Right kidney (tissue), 9 donors: ENCODE measurements at places on chromosomes 2 and 18.

- no peak for DNase-seq
These were observed 111.6 kb downstream of the FAM168B start for GRCh38 chr2:130981667-130982066.

DNA sequence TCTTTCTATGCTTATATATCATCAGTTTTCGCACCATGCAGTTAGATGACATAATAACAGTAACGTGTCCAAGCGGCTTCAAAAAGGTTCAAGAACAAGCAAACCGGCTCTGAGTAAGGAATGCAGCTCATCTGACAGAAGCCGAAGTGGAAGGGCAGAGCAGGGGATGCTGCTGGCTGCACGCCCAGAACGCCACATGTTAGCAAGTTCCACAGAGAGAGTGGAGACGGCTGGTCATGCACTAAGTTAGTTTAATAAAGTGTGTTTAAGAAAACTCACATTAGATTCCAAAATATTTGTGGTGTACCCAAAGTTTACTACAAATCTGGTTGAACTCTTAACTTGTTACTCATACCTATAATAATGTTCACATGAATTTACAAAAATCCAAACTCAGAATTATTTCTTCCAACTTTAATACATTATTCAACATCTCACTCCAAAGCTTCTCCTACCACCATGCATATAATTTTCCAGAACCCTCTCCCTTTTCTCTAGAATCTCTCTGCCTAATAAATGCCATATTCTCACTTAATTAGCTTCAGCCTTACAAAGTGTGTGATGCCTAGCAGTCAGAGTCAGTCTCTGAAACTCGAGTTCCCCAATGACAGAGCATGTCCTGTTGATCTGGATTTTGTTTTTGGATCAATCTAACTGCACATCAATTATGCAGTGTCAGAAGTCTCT, 170.0 kb downstream of the DNAH7 start:
- peak; percentile 12 for DNase-seq

DNA sequence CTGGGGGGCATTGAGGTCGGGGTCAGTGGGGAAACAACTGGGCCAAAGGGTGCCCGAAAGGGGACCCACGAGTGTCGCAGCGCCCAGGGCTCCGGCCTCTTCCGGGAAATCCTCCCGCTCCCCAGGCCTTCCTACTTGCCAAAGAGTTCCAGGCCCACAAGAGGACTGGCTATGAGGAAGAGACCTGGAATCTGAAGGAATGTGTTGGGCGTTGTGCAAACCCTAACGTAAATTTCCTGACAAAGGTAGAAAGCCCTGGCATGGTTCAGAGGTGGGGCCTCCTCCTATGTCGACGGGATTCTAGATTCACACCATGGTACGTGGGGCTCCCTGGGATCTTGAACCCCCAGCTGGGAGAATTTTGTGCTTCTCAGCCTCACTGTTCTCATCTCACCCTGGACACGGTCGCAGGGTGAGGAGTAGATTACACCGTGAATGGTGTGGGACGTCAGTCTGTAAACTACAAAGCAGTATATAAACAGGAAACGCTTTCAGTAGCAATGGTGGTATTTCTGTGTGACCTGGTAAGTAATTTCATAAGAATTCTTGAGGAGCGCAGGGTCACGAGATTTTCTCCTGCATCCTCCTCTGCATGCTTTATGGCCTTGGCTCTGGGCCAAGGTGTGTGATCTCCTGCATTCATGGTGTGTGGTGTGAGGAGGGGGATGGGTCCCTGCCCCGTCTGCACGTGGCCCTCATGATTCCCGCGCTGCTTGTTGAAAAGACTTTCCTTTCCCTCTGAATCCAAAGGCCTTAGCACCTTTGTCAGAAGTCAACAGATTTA, 868 bp downstream of the HSBP1L1 start:
- peak; percentile 59 for DNase-seq

- DNase-seq = no peak
These were observed 63.6 kb downstream of the TNP1 start for GRCh38 chr2:216796115-216796840.

DNA sequence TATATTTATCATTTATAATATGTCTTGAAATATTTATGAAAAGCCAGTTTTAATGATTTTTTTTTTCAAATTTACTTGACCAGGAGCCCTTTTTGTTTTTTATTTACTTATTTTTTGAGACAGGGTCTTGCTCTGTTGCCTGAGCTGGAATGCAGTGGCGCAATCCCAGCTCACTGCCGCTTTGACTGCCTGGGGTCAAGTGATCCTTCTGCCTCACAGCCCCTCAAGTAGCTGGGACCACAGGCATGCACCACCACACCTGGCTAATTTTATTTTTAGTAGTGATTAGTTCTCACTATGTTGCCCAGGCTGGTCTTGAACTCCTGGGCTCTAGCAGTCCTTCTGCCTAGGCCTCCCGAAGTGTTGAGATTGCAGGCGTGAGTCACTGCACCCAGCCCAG, 5.7 kb downstream of the EPB41L5 start:
- no peak for DNase-seq

DNA sequence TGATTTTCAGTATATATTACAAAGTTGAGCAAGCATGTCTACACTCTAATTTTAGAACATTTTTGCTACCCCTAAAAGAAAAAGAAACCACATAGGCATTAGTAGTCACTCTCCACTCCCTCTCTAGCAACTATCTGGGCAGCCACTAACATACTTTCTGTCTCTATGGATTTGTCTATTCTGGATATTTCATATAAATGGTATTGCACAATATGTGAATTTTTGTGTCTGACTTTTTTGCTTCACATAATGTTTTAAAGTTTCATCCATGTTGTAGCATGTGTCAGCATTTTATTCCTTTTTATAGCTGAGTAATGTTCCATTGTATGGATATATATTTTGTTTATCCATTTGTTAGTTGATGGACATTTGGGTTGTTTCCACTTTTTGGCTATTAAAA, 232.5 kb upstream of the CTAGE1 start:
- no peak for DNase-seq

DNA sequence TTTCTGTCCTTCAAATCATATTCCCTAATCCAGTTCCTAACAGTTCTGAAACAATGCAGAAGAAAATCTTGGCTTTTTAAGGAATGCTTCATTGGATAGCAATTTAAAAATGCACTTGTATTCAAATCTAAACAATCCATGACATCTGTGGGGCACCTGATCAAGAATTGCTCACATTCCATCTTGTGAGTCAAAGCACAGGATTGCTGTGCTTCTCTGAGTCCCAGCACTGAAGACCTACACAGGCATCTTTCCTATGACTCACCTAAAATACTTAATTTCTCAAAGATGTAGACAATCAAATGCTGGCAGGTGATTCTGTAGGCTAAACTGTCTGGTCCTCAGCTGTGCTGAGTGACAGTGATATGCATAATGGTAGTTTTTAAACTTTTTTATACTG, 10.1 kb upstream of the ATP8B1 start:
- DNase-seq = no peak

DNA sequence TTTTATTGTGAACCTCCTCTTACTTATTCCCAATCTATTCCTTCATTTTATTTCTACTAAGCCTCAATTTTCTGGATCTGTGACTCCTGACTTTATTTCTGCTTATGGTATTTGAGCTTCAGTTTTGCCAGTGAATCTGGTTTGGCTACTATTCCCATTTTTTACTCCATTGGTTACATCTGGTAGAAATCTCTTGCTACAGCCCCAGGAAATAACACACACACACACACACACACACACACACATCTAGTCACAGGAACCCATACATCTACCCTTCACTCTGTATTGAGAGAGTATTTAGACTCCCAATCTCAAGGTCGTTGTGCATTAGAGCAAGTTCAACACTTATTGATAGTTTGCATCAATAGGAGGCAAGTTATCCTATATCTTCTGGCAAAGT, 37.0 kb upstream of the GALNT5 start:
- DNase-seq = no peak

- DNase-seq = no peak
These were observed 59.0 kb upstream of the TMEFF2 start for GRCh38 chr2:192253692-192254091.

DNA sequence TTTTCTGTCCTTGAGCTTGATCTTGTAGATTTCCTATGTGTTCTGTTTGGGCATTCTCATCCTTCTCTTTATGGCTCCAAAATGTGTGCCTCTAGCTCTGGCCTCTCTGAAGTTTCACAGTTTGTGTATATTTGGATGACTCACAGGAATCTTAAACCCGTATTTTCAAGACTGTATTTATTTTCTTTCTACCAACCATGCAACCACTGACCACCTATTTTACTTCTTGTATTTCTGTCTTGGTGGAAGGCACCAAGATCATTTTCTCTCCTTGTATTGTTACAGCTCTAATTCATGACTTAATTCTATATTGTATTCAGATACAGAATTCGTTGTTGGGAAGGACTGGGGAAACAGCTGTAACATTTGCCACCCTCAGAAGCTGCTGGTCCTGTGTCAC, 39.5 kb downstream of the ACSL3 start:
- DNase-seq = no peak

- DNase-seq = no peak
These were observed 8.8 kb downstream of the TEKT4 start for GRCh38 chr2:94879982-94880377.

DNA sequence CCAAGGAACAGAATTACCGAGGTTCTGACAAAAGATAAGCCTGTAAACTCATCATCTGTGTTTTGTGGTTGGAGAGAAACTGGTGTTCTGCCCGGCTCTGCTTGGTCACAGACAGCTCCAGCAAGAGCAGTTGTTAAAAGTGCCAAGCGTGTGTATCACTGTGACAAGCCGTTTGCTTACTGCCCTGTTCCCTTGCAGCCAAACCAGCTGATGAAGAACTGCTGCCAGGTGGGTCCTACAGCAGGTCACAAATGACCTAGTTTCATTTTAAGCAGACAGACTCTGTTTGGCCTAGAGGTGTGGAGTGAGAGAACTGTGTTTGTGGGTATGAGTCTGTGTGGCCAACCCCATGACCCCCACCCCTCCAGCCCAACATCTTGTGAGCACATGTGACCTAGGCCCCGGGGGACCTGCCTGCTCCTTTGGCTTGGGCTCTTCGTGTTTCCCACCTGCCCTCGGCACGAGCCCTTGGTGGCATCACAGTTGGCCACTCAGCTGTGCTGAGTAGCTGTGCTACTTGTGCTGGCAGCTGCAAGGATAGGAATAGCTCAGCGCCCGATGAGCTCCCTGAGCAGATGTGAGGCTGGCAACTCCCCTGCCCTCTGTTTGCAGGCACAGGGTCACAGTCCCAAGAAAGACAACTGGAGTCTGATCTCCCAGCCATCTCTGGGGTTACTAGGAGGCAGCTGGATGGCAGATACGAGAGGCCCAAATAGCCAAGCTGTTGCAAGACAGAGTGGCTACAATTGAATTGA, 9.7 kb downstream of the OXER1 start:
- DNase-seq = no peak

GRCh38 chr2:1078326-1078725, 127.7 kb downstream of the SNTG2 start:
- no peak for DNase-seq
